Left lung (tissue), 14 donors: ENCODE measurements at places on chromosomes 13 and 19. TPM values are rescaled to one million over a fixed set of nuclear protein-coding genes. Genes with fewer than 3 reads are reported as not detected.

Gene DLL3
- total RNA-seq, result not detected

Gene KIR2DL4
- not detected for total RNA-seq

Gene ASPDH
- not detected for total RNA-seq

Gene SHD
- not detected for total RNA-seq

GRCh38 chr19:20078581-20079031 lies 806 bp downstream of the ZNF90 start:
- peak; percentile 61 for DNase-seq

DNA sequence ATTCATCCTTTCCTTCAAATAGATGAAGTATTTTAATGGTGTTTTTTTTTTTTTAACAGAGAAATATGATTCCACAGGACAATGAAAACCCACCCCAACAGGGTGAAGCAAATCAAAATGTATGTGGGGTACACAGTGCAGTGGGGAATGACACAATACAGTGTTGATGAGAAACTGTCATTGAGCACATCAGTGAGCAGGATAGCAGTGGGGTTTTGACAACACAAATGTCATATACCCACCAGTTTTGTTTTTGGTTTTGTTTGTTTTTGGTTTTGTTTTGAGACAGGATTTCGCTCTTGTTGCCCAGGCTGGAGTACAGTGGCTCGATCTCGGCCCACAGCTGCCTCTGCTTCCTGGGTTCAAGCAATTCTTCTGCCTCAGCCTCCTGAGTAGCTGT lies 29.2 kb downstream of the ZNF844 start:
- DNase-seq, result no peak

Gene KLK3
- not detected for total RNA-seq

Gene RANBP3
- total RNA-seq, result 64.6 TPM

Gene ZNF549
- total RNA-seq, result 5.8 TPM

Gene ELSPBP1
- total RNA-seq, result not detected

DNA sequence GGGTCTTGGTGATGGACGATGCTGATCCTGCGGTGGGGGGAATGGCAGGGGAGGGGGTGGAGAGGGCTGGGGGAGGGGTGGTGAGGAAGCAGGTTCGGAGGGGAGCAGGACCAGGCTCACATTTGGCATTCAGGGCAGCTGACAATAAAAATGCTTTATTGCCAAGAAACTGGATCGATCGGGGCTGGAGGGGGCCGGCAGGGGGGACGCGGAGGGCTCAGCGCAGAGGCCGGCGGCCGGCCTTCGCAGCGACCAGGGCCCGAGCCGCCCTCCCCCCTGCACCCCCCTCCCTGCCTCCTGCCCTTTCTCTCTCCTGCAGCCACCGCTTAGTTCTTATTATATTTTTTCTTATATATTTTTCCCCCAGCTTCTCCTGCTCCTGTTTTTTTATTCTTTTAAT lies 18.1 kb upstream of the POU2F2 start:
- DNase-seq, result no peak

Gene KIRREL2
- total RNA-seq, result not detected

Gene C19orf33
- 63.2 TPM for total RNA-seq

- no peak for DNase-seq
Measured at GRCh38 chr19:45395821-45396617, 8.8 kb downstream of the PPP1R13L start.

- DNase-seq, result no peak
Measured at GRCh38 chr13:20077086-20077485, 83.8 kb downstream of the GJA3 start.

Gene MAG
- not detected for total RNA-seq

Gene OLFM2
- 7.6 TPM for total RNA-seq

- DNase-seq, result peak; percentile 96
Measured at GRCh38 chr19:35908973-35909683, 1.0 kb upstream of the TYROBP start.

- no peak for DNase-seq
Measured at GRCh38 chr13:91132381-91132780, 215.1 kb upstream of the MIR17HG start.

Gene LAIR1
- 172 TPM for total RNA-seq

DNA sequence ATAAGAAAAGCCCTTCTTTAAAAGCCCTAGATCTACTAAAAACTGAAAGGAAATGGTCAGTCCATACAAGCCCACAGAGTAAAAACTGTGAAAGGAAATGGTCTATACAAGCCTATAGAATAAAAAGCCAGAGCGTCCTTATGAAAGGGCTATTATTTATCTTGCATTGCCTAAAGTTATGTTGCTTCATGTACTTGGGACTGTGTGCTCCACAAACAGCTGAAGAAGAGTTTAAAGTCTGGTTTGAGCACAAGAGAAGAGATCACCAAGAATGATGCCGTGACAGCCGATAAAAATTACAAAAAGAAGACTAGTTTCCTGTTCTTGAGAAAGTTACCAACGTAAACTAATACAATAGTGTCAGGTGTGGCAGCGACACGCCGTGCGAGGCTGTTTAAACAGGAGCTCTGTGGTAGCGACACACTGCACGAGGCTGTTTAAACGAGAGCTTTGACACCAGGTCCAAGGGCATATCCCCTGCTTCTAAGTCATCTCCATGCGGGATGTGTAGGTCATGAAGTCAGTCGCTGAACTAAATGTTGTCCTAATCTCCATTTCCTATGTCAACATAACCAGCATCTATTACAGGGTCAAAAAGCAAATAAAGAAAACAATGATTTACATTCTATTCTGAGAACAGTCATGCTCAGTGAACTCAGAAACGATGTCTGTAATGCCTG lies 24.9 kb downstream of the PCID2 start:
- no peak for DNase-seq

DNA sequence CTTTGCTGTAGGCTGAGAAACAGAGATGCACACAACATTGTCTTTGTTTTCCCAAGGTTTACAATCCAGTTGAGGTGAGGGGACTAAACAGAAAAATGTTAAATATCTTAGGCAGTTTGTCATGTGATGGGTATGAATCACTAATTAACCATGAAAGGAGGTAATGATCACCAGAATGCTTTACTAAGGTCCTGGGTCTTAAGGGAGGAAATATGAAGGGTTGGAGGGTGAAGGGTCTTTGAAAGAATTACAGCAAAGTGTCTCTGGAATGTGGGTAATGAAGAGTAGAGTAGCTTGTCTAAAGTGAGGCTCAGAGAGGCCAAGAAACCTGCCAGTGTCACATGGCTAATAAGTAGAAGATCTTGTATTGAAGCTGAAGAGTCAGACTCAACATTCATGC lies 19.0 kb downstream of the BIVM start:
- no peak for DNase-seq

Gene ZSCAN4
- total RNA-seq, result not detected

DNA sequence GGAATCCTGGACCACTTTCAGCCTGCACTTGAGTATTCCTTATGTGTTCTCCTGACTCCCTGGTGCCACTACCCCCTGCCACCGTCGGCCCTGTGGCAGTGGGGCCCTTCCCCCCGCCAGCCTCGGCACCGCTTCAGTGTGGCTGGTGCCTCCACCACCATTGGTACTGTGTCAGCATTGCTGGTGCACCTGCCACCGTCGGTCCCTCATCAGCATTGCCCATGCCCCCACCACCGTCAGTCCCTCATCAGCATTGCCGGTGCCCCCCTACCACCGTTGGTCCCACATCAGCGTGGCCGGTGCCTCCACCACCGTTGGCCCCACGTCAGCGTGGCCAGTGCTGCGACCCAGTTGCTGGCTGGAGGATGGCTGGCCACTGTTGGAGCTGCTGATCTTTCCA lies 228.5 kb downstream of the TM9SF2 start:
- DNase-seq, result no peak

Gene BEST2
- total RNA-seq, result not detected

GRCh38 chr19:38850436-38850975 lies 720 bp upstream of the HNRNPL start:
- peak; percentile 97 for DNase-seq

DNA sequence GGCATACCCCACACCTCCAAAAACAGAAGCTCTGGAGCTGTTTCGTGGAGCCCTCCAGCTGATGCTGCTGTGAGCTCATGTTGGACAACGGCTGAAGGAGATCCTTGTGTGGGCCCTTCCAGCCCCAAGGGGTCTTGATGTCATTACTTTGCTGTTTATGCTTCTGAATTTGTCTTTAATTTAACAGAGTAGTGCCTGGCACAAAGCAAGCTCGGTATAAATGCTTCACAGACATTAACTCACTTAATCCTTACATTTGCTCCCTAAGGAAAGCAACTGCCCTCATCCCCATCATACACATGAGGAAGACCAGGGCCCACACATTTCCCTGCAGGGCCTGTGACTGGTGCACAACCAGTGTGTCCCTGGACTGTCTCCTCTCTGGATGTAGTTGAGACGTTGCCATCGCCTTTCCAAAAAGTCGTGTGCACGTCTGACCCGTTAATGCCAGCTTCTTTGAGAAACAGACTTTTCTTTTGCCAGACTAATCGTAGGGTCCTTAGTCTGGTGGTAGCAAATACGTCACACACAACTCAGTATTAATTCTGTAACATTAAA lies 7.6 kb downstream of the COL4A1 start:
- DNase-seq, result no peak

DNA sequence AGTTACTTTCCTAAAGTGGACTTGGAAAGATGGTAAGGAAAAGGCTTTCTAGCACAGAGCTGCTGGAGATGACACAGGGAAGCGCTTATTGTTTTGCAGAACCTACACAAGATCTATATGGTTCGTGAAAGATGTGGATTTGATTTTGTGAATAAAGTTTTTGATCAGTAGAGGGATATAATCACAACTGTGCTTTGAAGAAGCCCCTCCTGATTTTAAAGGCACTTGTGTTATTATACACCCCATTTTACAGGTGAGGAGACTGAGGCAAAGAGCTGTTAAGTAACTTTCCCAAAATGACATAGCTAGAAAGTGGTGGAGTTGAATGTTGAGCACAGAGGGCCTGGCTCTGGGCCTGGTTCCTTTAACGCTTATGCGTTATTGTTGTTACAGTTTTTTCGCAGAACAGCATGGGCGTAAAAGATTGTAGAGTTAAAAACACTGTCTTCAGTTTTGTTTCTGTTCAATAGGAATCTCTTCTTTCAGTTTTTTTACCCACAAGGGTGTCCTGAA lies 1.4 kb downstream of the TDRD3 start:
- no peak for DNase-seq

GRCh38 chr19:39372941-39373340 lies 18.0 kb downstream of the PAF1 start:
- DNase-seq, result no peak

Gene HRC
- total RNA-seq, result 0.26 TPM

Gene PSG4
- total RNA-seq, result not detected

DNA sequence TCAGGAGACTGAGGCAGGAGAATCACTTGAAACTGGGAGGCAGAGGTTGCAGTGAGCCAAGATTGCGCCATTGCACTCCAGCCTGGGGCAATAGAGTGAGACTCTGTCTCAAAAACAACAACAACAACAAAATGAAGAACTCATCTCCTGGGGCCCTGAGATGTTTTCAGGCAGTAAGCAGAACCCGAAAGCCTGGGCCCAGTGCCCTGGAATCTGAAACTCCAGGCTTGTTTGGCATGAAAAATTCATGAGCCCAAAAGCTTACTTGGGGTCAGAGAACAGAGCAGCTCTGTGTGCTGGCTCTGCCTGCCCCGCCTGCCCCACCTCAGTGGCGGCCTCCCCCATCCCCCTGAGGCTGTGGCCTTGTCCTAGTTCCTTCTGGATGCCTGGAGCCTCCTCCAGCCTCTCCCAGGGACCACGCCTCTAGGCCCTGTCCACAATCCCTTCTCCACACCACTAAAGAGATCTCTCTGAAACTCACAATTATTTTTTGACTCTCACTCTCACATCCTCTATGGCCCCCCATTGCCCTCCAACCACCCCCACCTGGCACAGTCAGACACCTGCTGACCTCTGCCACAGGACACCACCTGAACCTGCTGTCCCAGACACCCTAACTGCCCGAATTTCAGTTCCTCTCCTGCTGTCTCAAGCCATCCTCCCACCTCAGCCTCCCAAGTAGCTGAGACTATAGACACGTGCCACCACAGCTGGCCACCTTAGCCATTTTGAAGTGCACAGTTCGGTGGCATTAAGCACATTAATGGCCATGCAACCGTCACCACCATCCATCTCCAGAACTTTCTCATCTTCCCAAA lies 6.9 kb upstream of the AP1M2 start:
- DNase-seq, result no peak

Gene SERTAD1
- total RNA-seq, result 17.5 TPM

Gene SOX1
- not detected for total RNA-seq

DNA sequence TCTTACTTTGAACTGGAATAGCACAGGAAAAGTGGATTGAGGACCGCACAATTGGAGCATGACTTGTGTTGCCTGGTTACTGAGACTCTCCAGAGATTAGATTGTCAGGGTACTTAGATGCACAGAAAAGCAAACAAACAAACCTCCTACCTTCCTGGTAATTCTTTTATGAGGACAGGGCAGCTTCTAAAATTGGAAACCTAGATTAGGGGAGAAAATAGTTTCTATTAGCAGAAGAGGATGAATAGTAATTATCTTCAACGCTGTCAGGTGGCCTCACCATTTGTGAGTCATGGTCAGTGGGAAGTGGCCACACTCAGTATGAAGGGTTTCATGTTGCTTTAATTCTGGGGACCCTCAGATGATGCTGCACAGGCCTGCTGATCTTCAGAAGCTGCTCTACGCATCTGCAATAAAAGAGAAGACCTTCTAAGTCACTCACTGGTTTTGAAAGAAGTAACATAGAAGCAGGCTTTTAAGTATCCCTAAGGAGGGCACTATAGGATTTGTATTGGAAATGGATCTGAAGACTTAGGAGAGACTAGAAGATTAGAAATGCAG lies 106.8 kb downstream of the LACC1 start:
- DNase-seq, result no peak

GRCh38 chr19:11821474-11822109 lies 7.5 kb downstream of the ZNF440 start:
- DNase-seq, result no peak

Gene ZNF675
- 9.3 TPM for total RNA-seq

DNA sequence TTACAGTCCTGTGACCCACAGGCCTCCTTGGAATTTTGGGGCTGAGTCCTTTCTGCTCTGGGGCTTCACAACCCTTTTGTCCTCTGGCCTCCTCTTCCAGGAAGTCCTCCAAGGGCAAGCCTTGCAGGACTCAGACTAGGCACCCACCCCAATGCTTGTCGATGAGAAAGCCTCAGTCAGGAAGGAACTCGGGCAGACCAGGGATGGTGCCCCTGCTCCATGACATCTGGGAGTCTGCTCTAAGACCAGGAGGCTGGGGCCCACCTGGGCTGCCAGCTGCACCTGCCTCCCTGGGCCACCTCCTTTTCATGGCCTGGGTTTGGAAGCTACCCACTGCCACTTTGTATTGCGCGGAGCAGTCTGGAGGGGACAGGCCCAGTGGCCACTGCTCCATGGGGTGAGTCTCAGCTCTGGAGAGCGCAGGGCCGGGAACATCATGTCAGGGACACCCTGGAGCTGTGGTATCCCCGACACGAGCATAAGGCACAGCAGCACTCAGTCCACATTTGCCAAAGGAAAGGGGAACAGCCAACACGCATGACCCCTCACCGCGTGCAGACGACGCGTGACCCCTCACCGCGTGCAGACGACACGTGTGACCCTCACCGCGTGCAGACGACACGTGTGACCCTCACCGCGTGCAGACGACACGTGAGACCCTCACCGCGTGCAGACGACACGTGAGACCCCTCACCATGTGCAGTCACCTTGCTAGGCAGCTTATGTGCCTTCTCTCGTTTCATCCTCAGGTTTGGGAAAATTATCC lies 10.8 kb downstream of the C2CD4C start:
- DNase-seq, result peak; percentile 46

Gene DPP9
- total RNA-seq, result 95.5 TPM

Gene SELENOV
- total RNA-seq, result not detected
